ENCODE measurements at places on chromosomes 5 and 9.

- no peak for DNase-seq
Observed at GRCh38 chr9:19379697-19380046, 364 bp downstream of the RPS6 start.

GRCh38 chr9:124001458-124001799 lies 10.1 kb upstream of the LHX2 start:
- DNase-seq = no peak

GRCh38 chr9:138099803-138100598 lies 222.4 kb downstream of the CACNA1B start:
- peak; percentile 66 for DNase-seq

DNA sequence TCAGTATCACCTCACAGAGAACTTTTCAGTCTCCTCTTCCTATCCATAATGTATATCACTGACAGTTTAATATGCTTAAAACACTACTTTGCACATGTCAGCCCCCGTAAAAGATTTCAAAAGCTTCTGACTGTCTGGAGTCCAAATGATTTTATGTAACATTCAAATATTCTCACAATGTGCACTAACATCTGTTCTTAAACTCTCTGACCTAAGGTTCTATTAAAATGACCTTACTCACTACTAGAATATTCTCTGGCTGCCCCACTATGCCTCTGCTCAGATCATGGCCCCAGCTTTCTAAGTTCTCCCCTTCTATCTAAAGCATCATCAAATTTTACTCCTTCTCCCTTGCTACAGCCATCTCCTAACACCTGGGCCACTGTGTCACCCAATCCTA lies 52.5 kb downstream of the AP3B1 start:
- no peak for DNase-seq

DNA sequence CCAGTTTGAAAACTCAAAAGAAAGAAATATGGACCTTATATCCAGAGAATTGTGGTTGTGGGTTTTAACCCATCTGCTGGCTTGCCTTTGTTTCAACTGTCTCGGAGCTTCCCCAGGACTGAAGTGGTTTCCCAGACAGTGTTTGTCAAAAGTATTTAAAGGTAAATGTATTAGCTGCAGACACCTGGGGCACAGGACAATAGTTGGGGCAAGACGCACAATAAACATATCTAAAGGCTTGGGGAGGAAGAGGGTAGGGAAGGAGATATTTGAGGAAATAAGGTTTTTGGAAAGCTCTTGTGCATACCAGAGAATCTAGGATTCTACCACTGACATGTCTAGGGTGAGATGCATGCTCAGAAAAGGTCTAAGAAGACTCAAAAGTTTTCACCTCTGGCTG lies 99.0 kb downstream of the ADAMTS2 start:
- no peak for DNase-seq

- DNase-seq = no peak
Observed at GRCh38 chr9:126292736-126293521, 33.7 kb upstream of the MVB12B start.

- no peak for DNase-seq
Observed at GRCh38 chr5:76305269-76305668, 97.8 kb upstream of the IQGAP2 start.

- no peak for DNase-seq
Observed at GRCh38 chr5:7425830-7426229, 29.9 kb downstream of the ADCY2 start.

- DNase-seq = no peak
Observed at GRCh38 chr5:30279237-30279636, 914.2 kb upstream of the CDH6 start.

- no peak for DNase-seq
Observed at GRCh38 chr5:160367261-160367660, 3.2 kb downstream of the C1QTNF2 start.
